Mesothelial cell of epicardium (in vitro differentiated cells): ENCODE measurements at places on chromosomes 16 and 17.

DNA sequence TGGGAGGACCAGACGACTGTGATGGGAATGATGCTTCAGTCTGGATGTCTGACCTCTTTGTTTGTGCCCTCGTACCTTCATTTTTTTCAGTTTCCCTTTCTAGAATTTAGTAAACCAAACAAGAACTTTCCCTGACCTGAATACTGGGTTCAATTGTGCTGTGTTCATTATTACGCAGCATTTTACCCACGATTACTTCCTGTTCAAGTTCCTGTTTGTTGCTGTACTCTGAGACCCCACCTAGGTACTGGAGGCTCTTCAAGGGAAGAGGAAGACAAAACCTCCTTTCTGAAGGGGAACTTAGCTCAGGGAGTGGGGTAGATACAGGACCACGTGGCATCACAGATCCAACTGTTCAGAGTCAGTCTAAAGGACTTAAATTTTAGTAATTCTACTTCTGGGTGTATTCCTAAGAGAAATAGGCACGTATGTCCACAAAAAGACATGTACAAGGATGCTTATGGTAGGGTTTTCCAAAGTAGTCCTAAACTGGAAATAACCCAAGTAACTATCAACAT lies 9.2 kb upstream of the PRKCB start:
- no peak for DNase-seq

- no peak for DNase-seq
Measured at GRCh38 chr17:64484380-64484779, 12.5 kb downstream of the POLG2 start.

DNA sequence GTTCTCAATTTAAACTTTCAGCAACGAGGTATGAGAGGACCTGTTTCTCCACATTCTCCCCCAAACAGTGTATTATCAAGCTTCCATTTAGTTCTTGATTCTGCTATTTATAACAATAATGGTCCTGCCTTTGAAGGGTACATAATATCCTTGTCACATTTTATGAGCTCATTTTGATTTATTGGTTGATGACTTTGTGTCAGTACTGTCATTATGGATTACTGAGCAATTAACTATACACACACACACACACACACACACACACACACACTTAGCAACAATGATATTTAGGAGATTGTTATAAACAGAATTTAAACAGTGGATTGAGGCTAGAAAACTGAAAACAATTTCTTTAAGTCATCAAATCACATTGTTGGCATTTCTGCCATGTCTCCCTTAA lies 7.0 kb downstream of the TMIGD1 start:
- DNase-seq = no peak

DNA sequence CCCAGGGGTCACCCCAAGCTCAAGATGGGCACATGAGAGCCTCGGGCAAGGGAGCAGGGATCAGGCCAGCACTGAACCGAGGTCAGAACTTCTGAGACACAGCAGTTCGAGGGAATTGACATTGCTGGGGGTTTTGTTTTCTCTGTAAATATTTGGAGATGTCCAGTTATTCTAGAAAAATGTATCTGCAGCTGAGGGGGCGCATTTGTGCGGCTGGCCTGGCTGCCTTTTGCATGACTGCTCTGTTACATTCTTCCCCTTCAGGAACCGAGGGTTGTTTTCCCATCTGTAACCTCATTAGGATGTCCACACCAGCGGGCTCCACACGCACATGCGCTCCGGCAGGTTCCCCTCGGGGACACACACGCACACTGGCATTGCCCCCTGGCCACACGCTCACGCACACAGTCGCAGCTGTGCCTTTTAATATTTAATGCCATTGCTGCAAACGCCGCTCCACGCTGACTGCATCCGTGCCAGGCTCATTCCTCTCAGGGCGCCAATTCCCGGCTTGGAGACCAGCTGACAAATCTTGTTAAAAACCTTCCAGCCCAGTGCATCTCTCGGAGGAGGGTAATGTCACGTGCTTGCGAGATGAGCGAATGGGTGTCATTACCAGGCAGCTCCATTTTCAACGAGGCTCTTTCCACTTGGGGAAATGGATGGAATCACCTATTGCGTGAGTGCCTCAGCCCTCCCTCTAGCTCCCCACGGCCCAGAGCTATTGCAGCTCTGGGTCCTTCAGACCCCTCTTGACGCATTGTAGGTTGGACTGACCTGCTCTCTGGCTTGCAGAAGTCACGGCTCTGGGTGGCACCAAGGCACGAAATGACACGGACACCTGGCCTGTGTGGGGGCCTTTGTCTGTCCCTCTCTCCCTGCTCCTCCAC lies 13.1 kb downstream of the CCR7 start:
- peak; percentile 6 for DNase-seq

DNA sequence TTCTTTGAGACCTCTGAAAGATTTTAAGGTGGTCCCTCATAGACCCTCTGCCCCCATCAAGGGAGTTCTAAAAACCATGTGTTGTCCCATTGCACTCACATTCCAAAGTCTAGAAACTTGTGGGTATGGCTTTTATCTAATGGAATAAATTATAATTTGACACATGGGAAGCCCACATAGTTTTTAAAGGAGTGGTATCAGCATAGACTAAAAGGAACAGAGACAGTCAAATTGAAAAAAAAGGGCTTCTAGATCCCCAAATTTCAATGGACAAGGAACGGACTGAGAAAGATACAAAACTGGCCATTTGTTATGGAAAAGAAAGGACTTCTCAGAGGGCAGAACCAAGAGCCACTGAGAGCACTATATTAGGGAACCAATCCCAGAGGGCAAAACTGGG lies 48.7 kb upstream of the ICAM2 start:
- no peak for DNase-seq

- DNase-seq = no peak
Measured at GRCh38 chr16:89484041-89484501, 6.3 kb downstream of the ANKRD11 start.

DNA sequence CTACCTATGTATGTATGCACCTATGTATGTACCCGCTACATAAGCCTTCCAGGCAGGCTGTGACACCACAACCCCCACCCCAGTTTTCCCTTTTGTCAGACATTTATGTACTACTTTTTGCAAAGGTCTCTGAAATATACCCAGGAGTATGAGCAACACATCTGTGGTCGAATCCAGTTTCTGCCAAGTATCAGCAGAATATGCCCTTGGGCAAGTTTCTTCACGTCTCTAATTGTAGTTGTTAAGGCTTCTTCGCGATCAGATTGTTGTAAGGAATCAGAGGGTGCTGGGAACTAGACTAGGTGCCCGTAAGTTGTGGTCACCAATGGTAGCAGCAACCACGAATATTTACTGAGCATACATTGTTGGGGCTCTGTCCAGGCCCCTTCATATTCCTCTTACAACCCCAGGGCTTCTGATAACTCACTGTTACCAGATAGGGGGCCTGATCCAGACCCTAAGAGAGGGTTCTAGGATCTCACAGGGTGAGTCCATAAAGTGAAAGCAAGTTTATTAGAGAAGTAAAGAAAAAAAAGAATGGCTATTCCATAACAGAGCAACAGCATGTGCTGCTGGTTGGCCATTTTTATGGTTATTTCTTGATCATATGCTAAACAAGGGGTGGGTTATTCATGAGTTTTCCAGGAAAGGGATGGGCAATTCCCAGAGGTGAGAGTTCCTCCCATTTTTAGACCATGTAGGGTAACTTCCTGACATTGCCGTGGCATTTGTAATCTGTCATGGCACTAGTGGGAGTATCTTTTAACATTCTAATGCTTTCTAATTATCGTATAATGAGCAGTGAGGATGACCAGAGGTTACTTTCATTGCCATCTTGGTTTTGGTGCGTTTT lies 16.6 kb downstream of the NUDT7 start:
- no peak for DNase-seq

- DNase-seq = no peak
Measured at GRCh38 chr16:56938664-56939513, 6.9 kb downstream of the HERPUD1 start.

DNA sequence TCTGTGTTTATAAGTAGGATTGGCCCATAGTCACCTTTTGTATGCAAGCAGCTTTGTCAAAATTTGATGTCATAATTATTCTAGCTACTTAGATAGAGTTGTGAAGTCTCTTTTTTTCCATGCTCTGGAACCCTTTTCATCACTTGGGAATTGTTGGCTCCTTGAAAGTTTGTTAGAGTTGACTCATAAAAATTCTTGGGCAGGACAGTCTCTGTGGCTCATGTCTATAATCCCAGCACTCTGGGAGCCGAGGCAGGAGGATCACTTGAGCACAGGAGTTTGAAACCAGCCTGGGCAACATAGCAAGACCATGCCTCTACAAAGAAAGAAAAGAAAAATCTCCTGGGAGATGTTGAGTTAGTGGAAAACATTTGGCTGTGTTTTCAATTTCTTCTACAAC lies 45.7 kb upstream of the MRC2 start:
- DNase-seq = no peak

- DNase-seq = no peak
Measured at GRCh38 chr16:56505181-56505580, 14.6 kb downstream of the BBS2 start.

DNA sequence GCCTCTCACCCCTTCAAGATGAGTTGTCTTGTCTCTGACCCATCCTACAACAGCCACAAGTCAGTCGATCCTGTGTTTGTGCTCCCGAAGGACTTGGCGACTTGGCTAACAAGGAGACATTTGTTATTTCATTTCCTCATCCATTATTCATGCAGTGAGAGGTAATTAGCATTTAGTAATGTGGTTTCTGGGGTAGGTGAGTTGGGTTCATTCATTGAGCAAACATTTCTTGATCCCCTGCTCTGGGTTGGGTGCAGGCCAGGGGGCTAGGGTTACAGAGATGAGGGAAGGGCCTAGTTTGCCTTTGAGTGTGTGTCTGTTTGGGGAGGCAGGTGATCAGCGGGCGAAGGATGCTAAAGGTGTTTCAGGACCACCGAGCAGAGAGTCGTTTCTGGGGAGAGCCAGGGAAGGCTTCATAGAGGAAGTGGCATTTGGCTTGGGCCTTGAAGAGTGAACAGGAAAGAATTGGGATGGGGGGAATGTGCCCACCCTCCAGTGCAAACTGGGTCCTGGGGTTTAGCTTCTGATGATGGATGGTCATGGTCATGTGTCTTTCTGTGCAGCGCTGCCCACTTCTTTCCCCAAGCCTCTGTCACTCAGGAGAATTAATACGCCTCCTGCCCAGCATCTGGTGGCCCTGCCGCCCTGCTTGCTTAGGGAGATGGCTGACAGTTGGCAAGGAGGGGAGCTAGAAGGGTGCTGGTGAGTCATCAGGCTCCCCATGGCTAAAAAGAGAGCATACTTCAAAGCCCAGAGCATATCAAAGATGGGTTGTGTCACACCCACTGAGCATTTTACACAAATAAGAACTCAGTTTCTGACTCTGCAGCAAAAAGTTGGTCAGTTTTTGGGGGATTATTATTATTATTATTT lies 38.5 kb downstream of the MSI2 start:
- DNase-seq = no peak

DNA sequence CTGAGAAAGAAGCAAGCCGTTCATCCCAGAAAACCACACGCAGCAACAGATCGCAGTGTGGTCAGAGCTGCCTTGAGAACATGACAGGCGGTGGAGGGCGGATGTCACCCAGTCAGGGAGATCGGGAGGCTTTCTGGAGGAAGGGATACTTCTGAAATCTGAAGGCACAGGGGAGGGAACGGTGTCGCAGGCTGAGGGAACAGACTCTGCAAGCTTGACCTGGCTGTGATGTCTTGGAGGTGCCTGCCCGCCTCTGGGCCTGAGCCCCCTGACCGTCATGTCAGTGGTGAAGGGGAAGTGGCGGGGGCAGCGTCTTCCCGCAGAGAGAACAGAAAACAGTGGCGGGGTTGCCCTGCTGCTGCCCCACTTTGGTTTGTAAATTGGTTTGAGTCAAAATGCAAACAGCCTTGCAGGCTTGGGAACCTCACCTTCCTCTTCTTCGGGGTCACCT lies 8.1 kb upstream of the ATP2A3 start:
- DNase-seq = no peak

- DNase-seq = no peak
Measured at GRCh38 chr17:65914784-65915342, 277.1 kb downstream of the CEP112 start.

DNA sequence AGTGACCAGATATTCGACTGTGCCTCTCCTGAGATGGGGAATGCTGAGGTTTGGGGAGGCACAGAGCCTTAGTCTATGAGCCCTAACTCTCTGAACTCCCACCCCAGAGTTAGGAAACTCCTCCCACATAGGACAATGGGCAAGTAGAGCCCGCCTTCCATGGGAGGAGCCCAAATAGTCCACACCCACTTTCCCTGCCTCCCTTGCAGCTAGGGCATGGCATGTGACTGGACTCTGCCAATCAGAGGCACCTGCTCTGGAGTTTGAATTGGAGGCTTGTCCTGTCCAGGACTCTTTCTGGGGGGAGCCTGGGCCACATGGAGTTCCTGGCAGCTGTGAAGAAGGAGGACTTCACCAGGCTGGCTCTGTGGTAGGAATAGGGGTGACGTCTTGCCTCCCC lies 48.4 kb downstream of the SOCS1 start:
- DNase-seq = no peak

- DNase-seq = no peak
Measured at GRCh38 chr17:2860045-2860444, 63.8 kb downstream of the RAP1GAP2 start.

GRCh38 chr17:77513045-77513444 lies 372.3 kb downstream of the SEC14L1 start:
- no peak for DNase-seq

- no peak for DNase-seq
Measured at GRCh38 chr17:67800495-67800928, 24.8 kb upstream of the BPTF start.

GRCh38 chr16:56743840-56744239 lies 13.9 kb downstream of the NUP93 start:
- DNase-seq = no peak

- no peak for DNase-seq
Measured at GRCh38 chr16:66898207-66898606, 17.9 kb downstream of the PDP2 start.

GRCh38 chr17:80805032-80805751 lies 186.4 kb upstream of the CHMP6 start:
- no peak for DNase-seq

DNA sequence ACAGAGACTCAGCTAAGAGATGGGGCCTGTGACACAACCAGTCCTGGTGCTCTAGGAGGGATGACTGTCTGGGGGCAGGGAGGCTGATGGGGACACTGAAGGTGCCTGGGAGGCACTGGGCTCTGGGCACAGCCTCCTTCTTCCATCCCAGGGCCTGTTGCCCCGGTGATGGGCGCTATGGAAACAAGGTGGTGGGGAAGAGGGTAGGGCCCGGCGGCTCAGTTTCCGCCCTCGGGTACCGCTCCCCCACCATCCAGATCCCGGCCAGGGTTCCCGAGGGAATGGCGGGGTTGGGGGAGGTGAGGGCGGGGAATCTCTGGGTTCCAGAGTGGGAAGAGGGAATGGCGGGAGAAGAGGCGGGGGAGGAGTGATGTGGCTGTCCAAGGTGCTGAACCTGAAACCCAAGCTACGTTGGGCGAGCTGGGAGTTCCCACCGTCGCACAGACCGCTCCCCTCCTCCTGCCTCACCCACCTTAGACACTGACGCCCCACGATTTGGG lies 981 bp downstream of the KCNH4 start:
- peak; percentile 58 for DNase-seq

GRCh38 chr16:57804111-57804837 lies 2.0 kb upstream of the KIFC3 start:
- no peak for DNase-seq

- no peak for DNase-seq
Measured at GRCh38 chr16:89798832-89799370, 17.5 kb downstream of the FANCA start.
